ENCODE measurements at places on chromosomes 13 and 19.

- DNase-seq = no peak
Measured at GRCh38 chr19:44782729-44783128, 5.0 kb downstream of the CBLC start.

GRCh38 chr19:5955636-5955935 is 22.4 kb downstream of the RANBP3 start:
- peak; percentile 54 for DNase-seq

DNA sequence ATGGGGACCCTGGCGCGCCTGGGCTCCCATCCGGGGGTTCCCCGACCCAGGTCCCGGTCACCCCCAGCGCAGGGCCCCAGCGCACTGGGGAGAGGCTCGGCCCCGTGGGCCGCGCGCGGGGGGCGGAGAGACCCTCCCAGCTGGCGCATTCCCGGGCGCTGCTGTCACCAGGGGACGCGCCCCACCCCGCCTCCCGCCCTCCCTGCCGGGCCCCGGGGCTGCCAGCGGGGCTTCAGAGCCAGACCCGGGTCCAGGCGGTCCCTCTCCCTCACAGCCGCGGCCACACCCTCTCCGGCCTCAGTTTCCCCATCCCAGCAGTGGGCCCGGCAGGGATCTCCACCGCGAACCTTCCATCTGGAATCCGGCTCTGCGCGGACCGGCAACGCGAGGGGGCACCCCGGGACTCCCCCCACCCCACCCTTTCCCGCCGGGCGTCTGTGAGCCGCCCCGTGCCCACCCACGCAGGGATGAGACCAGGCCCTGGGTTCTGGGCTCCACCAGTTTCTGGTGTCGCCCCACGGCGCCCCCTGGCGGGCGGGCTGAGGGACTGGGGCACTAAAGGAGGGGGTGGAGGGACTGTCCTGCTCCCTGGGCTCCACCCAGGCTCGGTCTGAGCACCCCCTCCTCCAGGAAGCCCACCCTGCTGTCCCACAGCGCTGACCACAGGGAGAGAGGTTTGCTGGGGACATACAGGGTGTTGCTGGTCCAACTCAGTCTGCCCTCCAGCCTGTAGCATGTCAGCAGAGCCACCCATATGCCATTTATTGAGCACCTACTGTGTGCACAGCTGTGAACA is 878 bp upstream of the ADAMTSL5 start:
- no peak for DNase-seq

GRCh38 chr13:22276616-22277015 is 605.7 kb downstream of the FGF9 start:
- DNase-seq = peak; percentile 3

DNA sequence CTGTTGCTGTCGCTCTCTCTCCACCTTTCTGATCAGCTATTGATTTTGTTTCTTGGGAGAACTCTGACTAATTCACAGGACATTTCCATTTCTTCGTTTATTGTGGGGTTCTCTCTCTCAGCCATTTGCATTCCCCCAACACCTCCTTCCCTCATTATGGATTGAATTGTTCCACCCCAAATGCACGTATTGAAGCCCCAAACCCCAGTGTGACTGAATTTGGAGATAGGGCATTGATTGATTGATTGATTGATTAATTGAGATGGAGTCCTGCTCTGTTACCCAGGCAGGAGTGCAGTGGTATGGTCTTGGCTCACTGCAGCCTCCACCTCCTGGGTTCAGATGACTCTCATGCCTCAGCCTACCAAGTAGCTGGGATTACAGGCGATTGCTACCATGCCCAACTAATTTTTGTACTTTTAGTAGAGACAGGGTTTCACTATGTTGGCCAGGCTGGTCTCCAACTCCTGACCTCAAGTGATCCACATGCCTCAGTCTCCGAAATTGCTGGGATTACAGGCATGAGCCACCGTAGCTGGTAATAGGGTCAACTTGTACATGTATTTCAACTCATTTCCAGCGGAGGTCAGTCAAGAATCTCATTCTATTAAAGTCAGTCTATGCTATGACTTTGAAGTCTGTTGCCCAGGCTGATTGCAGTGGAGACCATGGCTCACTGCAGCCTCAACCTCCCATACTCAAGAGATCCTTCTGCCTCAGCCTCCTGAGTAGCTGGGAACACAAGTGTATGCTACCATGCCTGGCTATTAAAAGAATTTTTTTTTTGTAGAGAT is 13.6 kb downstream of the NFILZ start:
- no peak for DNase-seq

- DNase-seq = peak; percentile 21
Measured at GRCh38 chr19:28239270-28239669, 973.7 kb downstream of the UQCRFS1 start.

DNA sequence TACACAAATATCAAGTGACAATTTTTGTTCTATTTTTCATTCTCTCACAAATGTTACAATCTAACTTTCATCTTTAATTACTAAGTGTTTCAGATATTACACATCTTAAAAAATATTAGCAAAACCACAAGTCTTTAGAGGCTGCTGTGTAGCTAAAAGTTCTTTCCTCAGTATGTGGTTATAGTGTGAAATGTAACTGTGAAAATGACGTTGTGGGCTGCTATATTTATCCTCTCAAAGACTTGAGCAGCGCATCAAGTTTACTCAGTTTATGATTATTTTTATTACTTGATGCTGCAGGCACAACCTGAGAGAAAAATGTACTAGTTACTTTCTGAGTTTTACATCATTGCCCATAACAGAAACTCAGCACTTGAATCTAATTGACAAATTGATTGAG is 2860.6 kb upstream of the PCDH20 start:
- DNase-seq = no peak

DNA sequence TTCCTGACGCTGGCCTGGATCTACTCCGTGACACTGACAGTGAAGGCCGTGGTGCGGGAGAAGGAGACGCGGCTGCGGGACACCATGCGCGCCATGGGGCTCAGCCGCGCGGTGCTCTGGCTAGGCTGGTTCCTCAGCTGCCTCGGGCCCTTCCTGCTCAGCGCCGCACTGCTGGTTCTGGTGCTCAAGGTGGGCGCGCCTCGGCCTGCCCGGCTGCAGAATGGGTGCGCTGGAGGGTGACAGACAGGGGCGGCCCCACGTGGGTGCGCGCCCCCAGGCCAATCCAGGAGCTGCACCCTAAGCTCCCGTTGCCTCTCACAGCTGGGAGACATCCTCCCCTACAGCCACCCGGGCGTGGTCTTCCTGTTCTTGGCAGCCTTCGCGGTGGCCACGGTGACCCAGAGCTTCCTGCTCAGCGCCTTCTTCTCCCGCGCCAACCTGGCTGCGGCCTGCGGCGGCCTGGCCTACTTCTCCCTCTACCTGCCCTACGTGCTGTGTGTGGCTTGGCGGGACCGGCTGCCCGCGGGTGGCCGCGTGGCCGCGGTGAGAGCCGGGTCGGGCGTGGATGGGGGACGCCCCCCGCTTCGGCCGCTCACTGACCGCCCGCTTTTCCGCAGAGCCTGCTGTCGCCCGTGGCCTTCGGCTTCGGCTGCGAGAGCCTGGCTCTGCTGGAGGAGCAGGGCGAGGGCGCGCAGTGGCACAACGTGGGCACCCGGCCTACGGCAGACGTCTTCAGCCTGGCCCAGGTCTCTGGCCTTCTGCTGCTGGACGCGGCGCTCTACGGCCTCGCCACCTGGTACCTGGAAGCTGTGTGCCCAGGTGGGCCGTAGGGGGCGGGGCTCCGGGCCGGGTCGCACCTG is 7.2 kb downstream of the ABCA7 start:
- no peak for DNase-seq
